ENCODE measurements at places on chromosomes 16 and 17.

- H3K4me3 ChIP-seq: no peak overlapping the region
- H3K36me3 ChIP-seq: no peaks in the 10 kb centered on the region
- no peak for DNase-seq
- no peaks in the 10 kb centered on the region for H3K4me1 ChIP-seq
Observed at GRCh38 chr16:6209355-6209930, 1111.8 kb upstream of the EEF2KMT start.

- DNase-seq: no peak
- H3K27me3 ChIP-seq: no peaks in the 10 kb centered on the region
- H3K4me1 ChIP-seq: no peaks in the 10 kb centered on the region
- H3K36me3 ChIP-seq: no peaks in the 10 kb centered on the region
- no peak overlapping the region for H3K4me3 ChIP-seq
Observed at GRCh38 chr17:2825253-2825970, 29.2 kb downstream of the RAP1GAP2 start.

- H3K4me3 ChIP-seq: peak within 1 kb of the TSS; percentile 56
- no peaks in the 10 kb centered on the region for H3K27me3 ChIP-seq
- H3K4me1 ChIP-seq: no peaks in the 10 kb centered on the region
- H3K27ac ChIP-seq: no peak within 1 kb of the TSS
Observed at GRCh38 chr17:13601776-13602551, at the start of gene HS3ST3A1. Gene HS3ST3A1, minus strand, starts transcription at chr17:13601929. Its CDS starts 800 bp downstream, at chr17:13601129.

DNA sequence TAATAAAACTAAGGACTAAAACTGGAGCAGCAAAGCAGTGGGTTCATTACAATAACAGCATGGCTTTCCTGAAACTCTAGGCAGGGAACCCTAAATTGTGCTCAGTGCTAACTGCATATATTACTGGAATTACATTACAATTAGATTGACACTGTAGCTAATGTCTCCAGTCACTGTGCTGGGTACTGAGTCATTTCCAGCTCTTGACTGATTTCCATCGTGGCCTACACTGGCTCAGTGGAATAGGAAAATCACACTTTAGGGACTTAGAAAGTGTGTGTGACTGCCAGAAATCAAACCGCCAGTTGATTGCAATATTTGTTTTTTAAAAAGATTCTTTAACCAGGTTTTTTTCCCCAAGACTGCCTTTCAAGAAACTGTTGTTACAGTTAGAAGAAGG is 1447.4 kb upstream of the GOT2 start:
- H3K4me1 ChIP-seq: no peaks in the 10 kb centered on the region
- H3K4me3 ChIP-seq: no peak overlapping the region
- no peak for DNase-seq
- H3K27me3 ChIP-seq: no peaks in the 10 kb centered on the region
- no peaks in the 10 kb centered on the region for H3K36me3 ChIP-seq
- no peak overlapping the region for H3K27ac ChIP-seq

DNA sequence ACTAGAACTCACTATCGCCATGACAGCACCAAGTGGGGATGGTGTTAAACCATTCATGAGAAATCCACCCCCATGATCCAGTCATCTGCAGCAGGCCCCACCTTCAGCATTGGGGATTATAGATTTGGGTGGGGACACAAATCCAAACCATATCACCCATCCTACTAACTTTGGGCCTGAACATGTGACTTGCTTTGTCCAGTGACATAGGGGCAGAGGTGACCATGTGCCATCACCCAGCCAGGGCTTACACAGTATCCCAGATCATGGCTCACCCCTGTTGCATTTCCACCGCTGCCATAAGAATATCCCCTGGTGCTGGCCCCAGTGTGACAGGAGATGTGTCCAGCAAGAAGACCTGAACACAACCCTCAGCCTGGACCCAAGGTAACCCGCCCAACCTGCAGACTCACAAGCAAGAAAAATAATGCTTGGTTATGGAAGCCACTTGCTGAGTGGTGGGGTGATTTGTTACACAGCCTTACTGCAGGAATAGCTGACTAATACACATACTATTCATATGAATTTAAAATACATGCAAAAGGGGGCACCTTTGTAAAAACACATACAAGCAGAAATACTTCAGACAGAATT is 130.9 kb downstream of the GSG1L start:
- H3K4me3 ChIP-seq: no peak overlapping the region
- no peaks in the 10 kb centered on the region for H3K36me3 ChIP-seq
- no peaks in the 10 kb centered on the region for H3K27me3 ChIP-seq
- DNase-seq: no peak

DNA sequence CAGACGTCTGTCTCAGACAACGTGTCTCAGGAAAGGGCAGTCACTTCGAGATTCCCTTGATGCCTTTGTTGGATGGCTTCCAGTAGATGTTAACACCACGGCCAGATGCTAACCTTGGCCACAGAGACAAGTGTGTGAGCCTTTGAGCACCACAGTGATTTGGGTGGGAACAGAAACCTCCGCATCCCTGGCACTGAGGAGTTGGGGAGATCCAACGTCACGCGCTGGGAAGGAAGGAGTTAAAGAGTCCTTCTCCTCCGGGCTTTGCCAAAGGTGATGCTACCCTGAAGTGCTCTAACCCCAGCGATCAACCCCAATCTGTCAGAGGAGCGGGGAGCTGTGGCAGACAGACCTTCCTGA is 3.0 kb upstream of the ABR start:
- H3K4me3 ChIP-seq: no peak overlapping the region
- no peak for DNase-seq
- H3K27me3 ChIP-seq: no peaks in the 10 kb centered on the region
- H3K27ac ChIP-seq: no peak overlapping the region

DNA sequence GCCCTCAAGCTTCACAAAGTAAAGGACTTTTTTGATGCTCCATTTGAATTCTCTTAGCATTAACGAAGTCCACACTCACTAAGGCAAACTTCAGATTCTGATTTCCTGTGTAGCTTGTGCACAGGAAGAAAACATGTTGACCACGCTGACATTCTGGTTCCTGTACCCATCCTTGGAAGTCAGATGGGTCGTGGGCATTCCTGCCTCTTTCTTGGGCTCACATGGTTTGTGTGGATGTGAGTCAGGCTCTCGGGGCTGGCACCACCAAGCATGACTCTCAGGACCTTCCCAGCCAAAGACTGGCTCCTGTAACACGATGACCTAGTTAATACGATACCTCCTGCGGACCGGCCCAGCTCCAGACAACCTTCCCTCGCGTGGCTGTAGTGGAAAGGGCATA is 32.8 kb downstream of the ARSG start:
- no peaks in the 10 kb centered on the region for H3K36me3 ChIP-seq
- H3K4me3 ChIP-seq: no peak overlapping the region
- H3K27me3 ChIP-seq: no peaks in the 10 kb centered on the region
- DNase-seq: no peak
- no peak overlapping the region for H3K27ac ChIP-seq

- DNase-seq: peak; percentile 32
- no peak overlapping the region for H3K4me3 ChIP-seq
- no peaks in the 10 kb centered on the region for H3K27me3 ChIP-seq
Observed at GRCh38 chr17:11564589-11565380, 33.5 kb upstream of the DNAH9 start.

- no peaks in the 10 kb centered on the region for H3K27me3 ChIP-seq
- H3K4me3 ChIP-seq: no peak overlapping the region
- DNase-seq: no peak
- no peaks in the 10 kb centered on the region for H3K4me1 ChIP-seq
- no peak overlapping the region for H3K27ac ChIP-seq
Observed at GRCh38 chr16:62288990-62289629, 252.9 kb upstream of the CDH8 start.

- H3K27ac ChIP-seq: no peak overlapping the region
- no peaks in the 10 kb centered on the region for H3K4me1 ChIP-seq
- no peak overlapping the region for H3K4me3 ChIP-seq
- no peak for DNase-seq
- no peaks in the 10 kb centered on the region for H3K27me3 ChIP-seq
Observed at GRCh38 chr17:76810956-76811355, 57.2 kb upstream of the MGAT5B start.

DNA sequence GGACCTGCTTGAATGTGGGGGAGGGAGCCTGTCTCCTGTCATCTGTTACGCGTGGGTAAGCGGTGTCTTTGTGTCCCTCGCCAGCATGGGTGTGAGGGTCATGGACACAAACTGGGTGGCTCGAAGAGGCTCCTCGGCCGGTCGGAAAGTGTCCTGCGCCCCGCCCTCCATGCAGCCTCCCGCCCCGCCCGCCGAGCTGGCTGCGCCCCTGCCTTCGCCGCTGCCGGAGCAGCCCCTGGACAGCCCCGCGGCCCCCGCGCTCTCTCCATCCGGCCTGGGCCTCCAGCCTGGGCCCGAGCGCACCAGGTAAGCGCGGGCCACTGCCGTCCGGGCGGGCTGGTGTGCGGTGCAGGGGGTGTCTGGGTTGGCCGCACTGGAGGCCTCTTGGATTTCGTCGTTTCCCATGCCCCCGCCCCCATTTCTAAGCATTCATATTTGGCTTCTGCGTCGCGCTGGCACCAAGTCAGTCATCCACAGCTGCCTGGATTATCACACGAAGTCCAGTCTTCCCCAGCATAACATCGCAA is 43.8 kb downstream of the ELAC2 start:
- peak overlapping the region; percentile 28 for H3K4me3 ChIP-seq
- H3K36me3 ChIP-seq: no peaks in the 10 kb centered on the region
- no peak overlapping the region for H3K27ac ChIP-seq
- no peak for DNase-seq
- peaks cover 15% of the 10 kb centered on the region for H3K27me3 ChIP-seq

- H3K27me3 ChIP-seq: no peaks in the 10 kb centered on the region
- H3K4me3 ChIP-seq: no peak overlapping the region
- H3K4me1 ChIP-seq: peaks cover 58% of the 10 kb centered on the region
- no peaks in the 10 kb centered on the region for H3K36me3 ChIP-seq
- H3K27ac ChIP-seq: peak overlapping the region; percentile 88
Observed at GRCh38 chr16:53089434-53090285, 34.9 kb downstream of the CHD9 start.

GRCh38 chr17:50566886-50567285 is 6.4 kb downstream of the CACNA1G start:
- DNase-seq: no peak
- peaks cover 46% of the 10 kb centered on the region for H3K27me3 ChIP-seq
- no peaks in the 10 kb centered on the region for H3K36me3 ChIP-seq
- H3K4me1 ChIP-seq: peaks cover 34% of the 10 kb centered on the region
- no peak overlapping the region for H3K27ac ChIP-seq

DNA sequence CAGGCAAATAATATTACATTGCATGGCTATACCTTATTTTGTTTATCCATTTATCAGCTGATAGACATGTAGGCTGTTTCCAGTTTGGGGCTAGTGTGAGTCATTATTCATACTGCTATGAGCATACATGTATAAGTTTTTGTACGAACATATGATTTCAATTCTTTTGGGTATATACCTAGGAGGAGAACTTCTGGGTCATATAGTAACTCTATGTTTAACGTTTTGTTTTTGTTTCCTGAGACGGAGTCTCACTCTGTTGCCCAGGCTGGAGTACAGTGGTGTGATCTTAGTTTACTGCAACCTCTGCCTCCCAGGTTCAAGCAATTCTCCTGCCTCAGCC is 2.4 kb upstream of the ITGAL start:
- peaks cover 34% of the 10 kb centered on the region for H3K27me3 ChIP-seq
- no peak for DNase-seq
- H3K36me3 ChIP-seq: no peaks in the 10 kb centered on the region
- no peak overlapping the region for H3K4me3 ChIP-seq

GRCh38 chr17:66345264-66345663 is 42.9 kb downstream of the PRKCA start:
- H3K27me3 ChIP-seq: no peaks in the 10 kb centered on the region
- no peak overlapping the region for H3K4me3 ChIP-seq
- DNase-seq: no peak
- peaks cover 15% of the 10 kb centered on the region for H3K4me1 ChIP-seq
- no peaks in the 10 kb centered on the region for H3K36me3 ChIP-seq

DNA sequence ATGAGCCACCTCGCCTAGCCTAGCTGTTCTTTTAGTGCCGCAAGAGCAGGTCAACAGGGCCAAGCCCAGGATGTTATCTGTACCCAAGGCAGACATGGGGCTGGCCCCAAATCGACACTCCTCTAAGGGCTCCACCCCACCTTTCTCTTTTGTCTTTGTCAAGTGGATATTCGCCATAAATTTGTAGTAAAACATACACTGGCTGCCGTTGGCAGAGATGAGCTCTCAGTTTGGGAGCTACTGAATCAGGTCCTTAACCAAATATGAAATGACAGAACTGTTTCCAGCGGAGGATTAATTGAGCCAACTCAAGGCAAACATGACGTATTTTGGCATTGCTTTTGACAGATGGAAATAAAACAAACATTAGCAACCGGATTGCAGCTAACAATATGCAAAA is 556.9 kb upstream of the CDH5 start:
- no peak overlapping the region for H3K27ac ChIP-seq
- no peaks in the 10 kb centered on the region for H3K36me3 ChIP-seq
- no peak overlapping the region for H3K4me3 ChIP-seq
- DNase-seq: no peak
- H3K4me1 ChIP-seq: no peaks in the 10 kb centered on the region

DNA sequence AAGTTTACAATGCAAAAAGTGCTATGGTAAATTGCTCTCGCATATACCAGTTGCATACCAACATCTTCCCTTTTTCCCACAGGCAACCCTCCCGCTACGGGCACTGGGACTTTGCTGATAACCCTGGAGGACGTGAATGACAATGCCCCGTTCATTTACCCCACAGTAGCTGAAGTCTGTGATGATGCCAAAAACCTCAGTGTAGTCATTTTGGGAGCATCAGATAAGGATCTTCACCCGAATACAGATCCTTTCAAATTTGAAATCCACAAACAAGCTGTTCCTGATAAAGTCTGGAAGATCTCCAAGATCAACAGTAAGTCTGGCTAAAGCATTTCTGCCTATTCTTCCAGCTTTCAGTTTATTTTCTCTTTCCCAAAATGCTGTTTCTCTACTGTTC is 27.9 kb upstream of the HSBP1 start:
- no peak overlapping the region for H3K27ac ChIP-seq
- no peaks in the 10 kb centered on the region for H3K4me1 ChIP-seq
- no peak for DNase-seq
- no peaks in the 10 kb centered on the region for H3K27me3 ChIP-seq

DNA sequence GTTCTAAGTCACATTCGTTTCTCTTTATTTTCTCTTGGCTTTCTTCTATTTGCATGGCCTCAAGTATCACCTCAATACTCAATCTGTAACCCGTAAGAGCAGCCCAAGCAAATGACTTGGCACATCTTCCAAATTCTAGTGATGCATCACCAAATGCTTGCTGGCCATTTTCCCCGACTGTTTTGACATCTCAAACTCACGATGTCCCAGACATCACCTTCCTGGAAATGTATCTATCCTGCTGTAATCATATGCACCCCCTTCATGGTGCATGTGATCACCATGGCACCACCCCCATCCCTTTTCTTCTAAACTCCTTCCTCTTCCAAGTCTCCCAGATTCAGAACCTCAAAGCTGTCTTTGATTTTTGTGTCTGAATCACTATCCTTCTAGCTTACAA is 24.0 kb upstream of the ABCA5 start:
- DNase-seq: no peak
- no peaks in the 10 kb centered on the region for H3K27me3 ChIP-seq
- H3K36me3 ChIP-seq: no peaks in the 10 kb centered on the region

DNA sequence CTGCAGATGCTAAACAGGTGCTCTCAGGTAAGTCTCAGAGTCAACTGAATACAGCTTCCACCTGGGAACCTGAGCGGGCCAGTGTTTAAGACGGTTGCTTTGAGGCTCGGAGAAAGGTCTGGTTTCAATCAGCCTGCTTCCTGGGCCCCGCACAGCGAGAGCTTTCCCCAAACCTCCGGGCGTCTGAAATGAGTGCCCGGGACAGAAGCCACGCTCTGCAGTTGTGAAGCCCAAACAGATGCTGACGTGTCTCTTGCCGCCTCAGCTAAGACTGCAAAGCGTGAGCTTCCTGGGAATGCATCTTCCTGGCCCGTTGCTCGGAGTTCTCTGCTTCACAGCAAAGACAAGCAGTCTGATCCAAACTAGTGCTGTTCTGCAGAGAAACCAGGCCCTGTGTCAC is 36.7 kb downstream of the PLXDC1 start:
- no peaks in the 10 kb centered on the region for H3K4me1 ChIP-seq
- no peak for DNase-seq
- no peak overlapping the region for H3K27ac ChIP-seq
- no peak overlapping the region for H3K4me3 ChIP-seq
- H3K27me3 ChIP-seq: no peaks in the 10 kb centered on the region
